ENCODE measurements at places on chromosomes 6 and 20. TPM values are rescaled to one million over a fixed set of nuclear protein-coding genes. Genes with fewer than 3 reads are reported as not detected.

PACRG gene
- total RNA-seq, result 0.32 TPM

C20orf141 gene
- not detected for total RNA-seq

CPNE1 gene
- total RNA-seq, result 252 TPM

EMILIN3 gene
- not detected for total RNA-seq

MRAP2 gene
- total RNA-seq, result not detected

TINAG gene
- not detected for total RNA-seq

ADGB gene
- not detected for total RNA-seq

TGM3 gene
- total RNA-seq, result not detected

WFDC2 gene
- total RNA-seq, result not detected

CALHM5 gene
- total RNA-seq, result not detected

CST5 gene
- total RNA-seq, result not detected

SUMO4 gene
- 7.9 TPM for total RNA-seq

PPIL1 gene
- 29.3 TPM for total RNA-seq

SYNDIG1 gene
- not detected for total RNA-seq

RIPOR3 gene
- total RNA-seq, result not detected

TFAP2C gene
- total RNA-seq, result not detected

GRCh38 chr6:338815-339262 lies 46.6 kb downstream of the DUSP22 start:
- peak; percentile 54 for DNase-seq
- H3K4me1 ChIP-seq, result peaks cover 62% of the 10 kb centered on the region
- peaks cover 8% of the 10 kb centered on the region for H3K36me3 ChIP-seq
- H3K4me3 ChIP-seq, result peak overlapping the region; percentile 17
- peak overlapping the region; percentile 88 for H3K27ac ChIP-seq
- no peaks in the 10 kb centered on the region for H3K27me3 ChIP-seq

GRCh38 chr20:57881466-57882385 lies 171.9 kb upstream of the PMEPA1 start:
- no peaks in the 10 kb centered on the region for H3K36me3 ChIP-seq
- no peak overlapping the region for H3K4me3 ChIP-seq
- no peak overlapping the region for H3K27ac ChIP-seq
- H3K4me1 ChIP-seq, result no peaks in the 10 kb centered on the region
- no peak for DNase-seq
- H3K27me3 ChIP-seq, result peaks cover 3% of the 10 kb centered on the region

- H3K36me3 ChIP-seq, result no peaks in the 10 kb centered on the region
- no peak for DNase-seq
- no peaks in the 10 kb centered on the region for H3K4me1 ChIP-seq
- no peak overlapping the region for H3K27ac ChIP-seq
- no peak overlapping the region for H3K4me3 ChIP-seq
These were observed 182.3 kb upstream of the PHACTR1 start for GRCh38 chr6:12534069-12534853.

GRCh38 chr6:33001685-33002084 lies 7.7 kb downstream of the HLA-DOA start:
- no peaks in the 10 kb centered on the region for H3K36me3 ChIP-seq
- DNase-seq, result no peak
- H3K4me3 ChIP-seq, result no peak overlapping the region
- no peak overlapping the region for H3K27ac ChIP-seq
- peaks cover 11% of the 10 kb centered on the region for H3K4me1 ChIP-seq

- H3K36me3 ChIP-seq, result peaks cover 5% of the 10 kb centered on the region
- peaks cover 23% of the 10 kb centered on the region for H3K4me1 ChIP-seq
- no peak overlapping the region for H3K27ac ChIP-seq
These were observed 7.5 kb upstream of the NUP153 start for GRCh38 chr6:17714177-17714576.

GRCh38 chr20:13554076-13554475 lies 84.7 kb downstream of the TASP1 start:
- no peak for DNase-seq
- H3K27me3 ChIP-seq, result no peaks in the 10 kb centered on the region
- H3K4me1 ChIP-seq, result no peaks in the 10 kb centered on the region
- H3K27ac ChIP-seq, result no peak overlapping the region

GRCh38 chr6:124433387-124434160 lies 528.7 kb upstream of the RNF217 start:
- no peaks in the 10 kb centered on the region for H3K27me3 ChIP-seq
- H3K36me3 ChIP-seq, result no peaks in the 10 kb centered on the region
- H3K4me1 ChIP-seq, result no peaks in the 10 kb centered on the region
- H3K27ac ChIP-seq, result no peak overlapping the region
- no peak for DNase-seq
- H3K4me3 ChIP-seq, result no peak overlapping the region

DNA sequence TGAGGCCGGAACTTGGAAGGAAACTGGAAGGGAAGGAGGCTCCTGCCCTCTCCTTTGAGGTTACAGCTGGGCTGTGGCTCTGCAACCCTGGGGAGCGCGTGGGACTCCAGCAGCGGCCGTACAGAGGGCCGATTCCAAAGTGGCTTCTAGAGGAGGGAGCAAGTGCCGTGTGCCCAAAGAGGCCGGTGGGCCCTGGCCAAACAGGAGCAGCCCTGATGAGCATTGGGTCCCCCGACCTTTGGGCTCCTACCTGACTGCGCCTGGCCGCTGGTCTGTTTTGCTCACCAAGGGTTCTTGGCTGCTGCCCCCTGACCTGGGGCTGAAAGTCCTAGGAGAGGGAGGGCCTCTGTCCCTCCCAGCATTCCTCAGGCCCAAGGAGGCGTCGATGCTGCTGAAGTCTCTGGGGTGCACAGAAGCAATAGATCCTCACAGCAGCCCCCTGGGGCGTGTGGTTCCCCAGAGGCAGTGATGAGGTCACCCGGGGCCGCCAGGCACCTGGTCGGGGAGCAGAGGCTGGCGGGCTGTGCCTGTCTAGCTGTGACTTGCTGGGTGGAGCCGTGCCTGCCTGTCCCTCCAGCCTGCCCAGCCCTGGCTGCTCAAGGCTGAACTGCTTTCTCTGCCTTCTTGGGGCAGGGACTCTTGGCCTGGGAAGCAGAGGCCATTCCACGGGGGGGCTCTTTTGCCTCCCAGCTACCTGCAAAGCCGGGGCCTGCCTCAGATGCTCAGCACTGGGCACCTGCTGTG lies 9.8 kb downstream of the RBM38 start:
- H3K4me3 ChIP-seq, result peak overlapping the region; percentile 10
- H3K27me3 ChIP-seq, result no peaks in the 10 kb centered on the region
- no peak for DNase-seq
- peaks cover 80% of the 10 kb centered on the region for H3K4me1 ChIP-seq

- H3K27me3 ChIP-seq, result no peaks in the 10 kb centered on the region
- H3K4me1 ChIP-seq, result no peaks in the 10 kb centered on the region
- no peak overlapping the region for H3K4me3 ChIP-seq
These were observed 28.9 kb upstream of the SCGN start for GRCh38 chr6:25623065-25623464.

GRCh38 chr6:20873425-20874190 lies 339.4 kb downstream of the CDKAL1 start:
- peaks cover 1% of the 10 kb centered on the region for H3K36me3 ChIP-seq
- no peak overlapping the region for H3K4me3 ChIP-seq
- no peak for DNase-seq
- no peak overlapping the region for H3K27ac ChIP-seq

GRCh38 chr20:58407201-58407873 lies 18.3 kb downstream of the VAPB start:
- peak overlapping the region; percentile 83 for H3K27ac ChIP-seq
- peaks cover 6% of the 10 kb centered on the region for H3K36me3 ChIP-seq
- no peaks in the 10 kb centered on the region for H3K27me3 ChIP-seq
- H3K4me1 ChIP-seq, result peaks cover 39% of the 10 kb centered on the region
- no peak overlapping the region for H3K4me3 ChIP-seq

GRCh38 chr6:10495029-10495428 lies 26.1 kb upstream of the GCNT2 start:
- no peak for DNase-seq
- no peak overlapping the region for H3K27ac ChIP-seq
- peaks cover 20% of the 10 kb centered on the region for H3K27me3 ChIP-seq
- no peaks in the 10 kb centered on the region for H3K36me3 ChIP-seq
- no peak overlapping the region for H3K4me3 ChIP-seq

DNA sequence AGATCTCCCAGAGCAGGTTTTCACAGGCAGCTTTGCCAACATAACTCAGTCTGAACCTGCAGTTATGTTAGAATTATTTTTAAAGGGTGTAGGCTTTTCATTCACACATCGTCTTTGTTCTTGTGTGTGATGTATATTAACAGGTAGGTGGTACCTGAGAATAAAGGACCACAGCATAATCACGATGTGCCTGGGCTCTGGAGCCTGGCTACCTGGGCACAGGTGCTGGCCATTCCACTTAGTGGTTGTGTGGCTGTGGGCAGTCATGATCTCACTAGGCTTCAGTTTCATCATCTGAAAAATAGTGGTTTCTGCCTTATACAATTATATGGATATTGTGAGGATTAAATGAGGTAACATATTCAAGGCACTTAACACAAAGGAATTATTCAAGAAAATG lies 6.4 kb downstream of the CD109 start:
- H3K4me3 ChIP-seq, result no peak overlapping the region
- peaks cover 20% of the 10 kb centered on the region for H3K4me1 ChIP-seq
- no peak overlapping the region for H3K27ac ChIP-seq

- no peak for DNase-seq
- H3K4me3 ChIP-seq, result no peak overlapping the region
- H3K27ac ChIP-seq, result no peak overlapping the region
- H3K27me3 ChIP-seq, result peaks cover 25% of the 10 kb centered on the region
- no peaks in the 10 kb centered on the region for H3K36me3 ChIP-seq
- H3K4me1 ChIP-seq, result peaks cover 14% of the 10 kb centered on the region
These were observed 29.6 kb downstream of the PSMB1 start for GRCh38 chr6:170523256-170524171.

DNA sequence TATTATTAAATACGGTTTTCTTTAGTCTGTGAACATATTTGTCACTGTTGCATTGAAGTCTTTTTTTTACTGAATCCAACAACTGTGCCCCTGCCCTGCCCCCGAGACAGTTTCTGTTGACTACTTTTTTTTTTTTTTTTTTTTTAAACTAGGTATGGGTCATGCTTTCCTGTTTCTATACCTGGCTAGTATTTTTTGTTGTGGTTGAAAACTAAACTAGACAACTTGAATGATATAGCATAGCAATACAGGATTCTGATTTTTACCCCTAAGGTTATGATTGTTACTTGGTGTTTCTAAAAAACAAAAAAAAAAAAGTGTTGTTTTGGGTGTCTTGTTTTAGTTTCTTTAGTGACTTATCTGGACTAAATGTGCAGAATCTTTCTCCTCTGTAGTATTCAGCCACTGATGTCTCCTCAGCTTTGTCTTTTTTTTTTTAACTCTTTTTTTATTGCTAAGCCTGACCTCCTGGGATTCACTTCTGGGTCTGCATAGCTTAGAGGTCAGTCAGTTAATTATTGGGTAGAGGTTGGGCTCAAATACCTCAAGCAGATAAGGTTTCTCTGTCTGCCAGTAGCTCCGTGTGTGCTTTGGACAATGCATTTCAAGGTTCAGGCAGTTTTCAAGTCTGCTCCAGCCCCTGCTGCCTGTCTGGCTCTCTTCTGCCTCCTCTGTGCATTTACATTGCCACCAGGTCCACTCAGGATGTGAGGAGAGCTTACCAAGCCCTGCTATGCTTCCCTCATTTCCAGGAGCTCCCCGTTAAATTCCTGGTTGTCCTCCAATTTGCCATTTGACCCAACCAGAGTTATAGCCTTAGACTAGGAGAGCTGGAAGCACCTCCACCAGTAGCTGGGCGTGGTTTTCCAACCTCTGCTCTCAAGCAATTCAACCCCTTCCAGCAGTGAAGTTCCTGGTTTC lies 91.4 kb downstream of the SYNDIG1 start:
- H3K27me3 ChIP-seq, result peaks cover 3% of the 10 kb centered on the region
- H3K4me1 ChIP-seq, result peaks cover 1% of the 10 kb centered on the region

- H3K36me3 ChIP-seq, result peaks cover 2% of the 10 kb centered on the region
- H3K4me1 ChIP-seq, result no peaks in the 10 kb centered on the region
- H3K27me3 ChIP-seq, result peaks cover 4% of the 10 kb centered on the region
- DNase-seq, result no peak
- no peak overlapping the region for H3K27ac ChIP-seq
These were observed 315.7 kb upstream of the ECI2 start for GRCh38 chr6:4451081-4451480.

DNA sequence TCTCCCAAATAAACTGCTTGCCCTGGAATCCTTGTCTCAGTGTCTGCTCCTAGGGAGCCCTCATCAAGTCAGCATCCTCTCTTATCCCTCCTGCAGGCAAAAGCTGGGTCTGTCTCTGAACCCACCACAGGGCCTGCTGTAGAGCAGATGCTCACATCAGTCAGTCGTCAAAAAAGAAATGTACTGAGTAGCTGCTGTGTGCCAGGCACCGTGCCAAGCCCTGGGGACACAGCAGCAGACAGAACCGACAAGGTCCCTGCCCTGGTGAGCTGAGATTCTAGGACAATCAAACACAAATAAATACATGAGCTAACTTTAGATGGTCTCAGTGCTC lies 68.5 kb downstream of the EYA2 start:
- peaks cover 6% of the 10 kb centered on the region for H3K27me3 ChIP-seq
- H3K4me1 ChIP-seq, result no peaks in the 10 kb centered on the region
- no peak overlapping the region for H3K27ac ChIP-seq
- H3K36me3 ChIP-seq, result no peaks in the 10 kb centered on the region
- DNase-seq, result no peak

- peaks cover 23% of the 10 kb centered on the region for H3K27me3 ChIP-seq
- no peaks in the 10 kb centered on the region for H3K4me1 ChIP-seq
- H3K36me3 ChIP-seq, result no peaks in the 10 kb centered on the region
- no peak overlapping the region for H3K27ac ChIP-seq
These were observed 49.6 kb downstream of the CD24 start for GRCh38 chr6:106924694-106925523.

- no peak overlapping the region for H3K27ac ChIP-seq
- no peak for DNase-seq
- H3K4me1 ChIP-seq, result peaks cover 15% of the 10 kb centered on the region
- H3K4me3 ChIP-seq, result no peak overlapping the region
- H3K27me3 ChIP-seq, result no peaks in the 10 kb centered on the region
- peaks cover 3% of the 10 kb centered on the region for H3K36me3 ChIP-seq
These were observed 19.2 kb downstream of the KLHL32 start for GRCh38 chr6:96943555-96944215.

DNA sequence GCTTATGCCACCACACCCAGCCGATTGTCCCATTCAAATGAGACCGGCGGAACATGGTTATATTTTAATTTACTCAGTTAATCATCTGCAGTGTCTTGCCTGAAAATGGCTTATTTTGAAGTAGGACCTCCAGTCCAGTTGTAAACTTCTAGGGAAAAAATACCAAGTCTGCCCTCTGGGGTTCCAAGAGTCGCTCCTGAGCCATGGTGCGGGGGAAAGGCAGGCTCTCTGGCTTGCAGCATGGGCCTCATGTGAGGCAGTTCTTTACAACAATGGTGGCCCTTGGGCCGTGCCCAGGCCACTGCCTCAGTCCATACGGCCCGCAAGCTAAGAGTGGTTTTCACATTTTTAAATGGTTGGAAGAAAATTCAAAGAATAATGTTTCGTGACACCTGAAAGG lies 62.7 kb upstream of the XRN2 start:
- peaks cover 2% of the 10 kb centered on the region for H3K4me1 ChIP-seq
- no peak overlapping the region for H3K27ac ChIP-seq
- no peak overlapping the region for H3K4me3 ChIP-seq
- no peak for DNase-seq
- H3K36me3 ChIP-seq, result no peaks in the 10 kb centered on the region

GRCh38 chr20:24694727-24695528 lies 225.5 kb downstream of the SYNDIG1 start:
- no peaks in the 10 kb centered on the region for H3K36me3 ChIP-seq
- H3K4me1 ChIP-seq, result no peaks in the 10 kb centered on the region
- DNase-seq, result no peak

- H3K36me3 ChIP-seq, result peaks cover 14% of the 10 kb centered on the region
- DNase-seq, result no peak
- H3K4me1 ChIP-seq, result peaks cover 31% of the 10 kb centered on the region
- H3K27ac ChIP-seq, result no peak overlapping the region
- H3K27me3 ChIP-seq, result no peaks in the 10 kb centered on the region
These were observed 22.2 kb downstream of the PREP start for GRCh38 chr6:105380634-105381033.

GRCh38 chr20:7971536-7972280 lies 31.4 kb upstream of the HAO1 start:
- DNase-seq, result no peak
- no peaks in the 10 kb centered on the region for H3K4me1 ChIP-seq
- H3K27ac ChIP-seq, result no peak overlapping the region
- H3K27me3 ChIP-seq, result peaks cover 11% of the 10 kb centered on the region

Data from activated CD4-positive, alpha-beta T cell treated with anti-CD3 and anti-CD28 coated beads, Interleukin-2, amount 10 ng/mL, durations not matched to agents 7 days and 5 days (primary cell).